NCI-H146 (cell line): ENCODE measurements at places on chromosomes 7 and 10.

GRCh38 chr7:123570390-123571182, 13.0 kb upstream of the NDUFA5 start:
- DNase-seq: peak; percentile 36

DNA sequence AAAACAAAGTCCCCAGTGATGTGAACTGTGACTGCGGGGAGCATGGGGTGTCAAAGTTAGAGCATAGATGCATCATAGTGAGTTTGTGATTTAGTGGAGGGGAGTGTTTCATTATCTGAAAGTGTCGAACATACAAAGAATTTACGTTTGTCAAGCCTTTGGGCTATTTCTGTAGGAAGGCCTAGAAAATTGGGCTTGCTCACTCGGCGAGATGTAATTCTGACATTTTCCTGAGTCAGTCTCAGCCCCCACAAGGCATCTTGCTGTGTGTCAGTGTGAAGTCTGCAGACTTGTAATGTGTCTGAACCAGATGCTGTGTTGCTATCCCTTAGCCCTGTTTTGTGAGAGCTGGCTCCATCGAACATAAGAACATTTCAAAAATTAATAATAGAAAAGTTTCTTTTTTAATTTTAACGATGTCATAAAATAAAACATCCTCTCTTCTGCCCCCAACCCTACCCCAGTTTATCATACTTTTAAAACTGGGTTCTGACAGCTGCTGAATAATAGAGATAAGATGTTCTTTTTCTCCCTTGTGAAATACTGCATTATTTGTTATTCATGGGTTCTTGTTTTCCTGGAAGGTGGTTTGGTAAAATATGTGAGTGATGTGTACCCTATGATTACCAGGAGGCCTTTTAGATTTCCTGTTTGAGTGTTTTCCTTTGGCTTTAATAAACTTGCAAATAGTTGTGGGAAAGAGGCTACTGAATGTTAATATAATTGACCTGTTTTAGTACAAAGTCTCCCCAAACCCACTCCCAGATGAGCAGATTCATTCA, 207.4 kb downstream of the GPR158 start:
- no peak for DNase-seq

DNA sequence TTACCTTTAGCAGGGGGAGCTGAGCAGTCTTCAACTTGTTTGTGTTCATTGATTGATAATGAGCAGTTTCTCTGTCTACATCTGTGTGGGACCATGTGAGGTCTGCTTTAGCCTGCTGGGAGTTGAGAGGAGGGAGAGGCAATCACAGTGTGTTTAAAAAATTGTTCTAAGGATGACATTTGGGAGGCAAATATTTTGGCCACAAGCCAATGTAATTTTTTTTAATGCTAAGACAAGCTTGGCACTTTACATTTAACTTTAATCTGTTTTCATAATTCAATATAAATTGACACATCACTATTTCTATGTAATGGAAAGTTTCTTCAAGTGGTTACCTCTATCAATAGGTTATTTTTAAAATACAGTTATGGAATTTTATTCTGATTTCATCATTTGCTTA, 55.9 kb upstream of the SEMA3A start:
- DNase-seq: no peak

GRCh38 chr10:101346177-101346576, 7.8 kb upstream of the BTRC start:
- no peak for DNase-seq

DNA sequence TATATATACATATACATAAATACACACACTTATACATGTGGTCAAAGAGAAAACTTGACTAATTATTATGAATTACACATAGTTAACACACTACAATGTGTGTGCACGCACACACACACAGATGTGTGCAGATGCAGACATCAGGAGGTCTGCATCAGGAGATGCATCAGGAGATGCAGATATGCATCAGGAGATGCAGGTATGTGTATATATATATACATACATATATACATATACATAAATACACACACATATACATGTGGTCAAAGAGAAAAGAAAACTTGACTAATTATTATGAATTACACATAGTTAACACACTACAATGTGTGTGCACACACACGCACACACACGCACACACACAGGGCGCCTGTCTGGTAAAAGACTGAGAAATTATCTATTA, 31.3 kb upstream of the MDFIC start:
- no peak for DNase-seq

DNA sequence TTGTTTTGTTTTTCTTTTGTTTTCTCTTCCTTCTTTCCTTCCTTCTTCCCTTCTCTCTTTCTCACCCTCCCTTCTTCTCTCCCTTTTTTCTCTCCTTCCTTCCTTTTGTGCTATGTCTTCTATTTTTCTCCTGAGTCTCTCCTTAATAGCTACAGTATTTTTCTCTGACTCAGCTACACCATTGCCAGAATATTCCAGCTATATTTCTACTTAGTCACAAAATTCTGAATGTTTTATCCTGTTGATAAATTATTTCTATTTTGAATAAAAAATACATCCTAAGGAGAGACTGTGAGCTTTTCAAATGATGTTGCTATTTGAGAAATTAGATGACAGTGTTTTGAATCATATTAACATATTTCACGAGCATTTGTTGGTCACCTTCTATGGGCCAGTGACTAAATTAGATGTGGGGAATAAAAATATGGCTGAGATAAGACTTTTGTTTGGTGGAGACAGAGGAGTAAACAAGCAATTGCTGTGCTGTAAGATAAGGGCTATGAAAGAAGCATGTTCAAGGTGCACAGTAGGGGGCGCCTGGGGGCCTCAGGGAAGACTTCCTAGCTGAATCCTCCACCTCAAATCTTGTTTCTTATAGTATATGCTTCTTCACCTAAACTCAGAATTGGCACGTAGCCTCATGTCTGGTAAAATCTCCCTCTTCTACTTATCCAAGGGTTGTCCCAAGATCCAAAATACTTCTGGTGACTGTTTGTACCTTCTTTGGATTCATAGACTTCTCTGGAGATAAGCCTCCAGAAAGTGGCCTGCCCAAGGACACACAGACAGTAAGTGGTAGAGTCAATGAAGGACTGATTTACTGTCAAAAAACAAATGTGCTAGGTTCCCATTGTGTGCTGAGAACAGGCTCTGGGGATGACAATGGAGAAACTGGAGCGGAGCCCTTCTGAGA, 115.5 kb upstream of the CREB5 start:
- DNase-seq: peak; percentile 65
